ENCODE measurements at places on chromosomes 3 and 15. TPM values are rescaled to one million over a fixed set of nuclear protein-coding genes. Genes with fewer than 3 reads are reported as not detected.

Gene CSPG4
- 1.2 TPM for total RNA-seq

Gene SLC51A
- not detected for total RNA-seq

Gene ISG20
- 17.2 TPM for total RNA-seq

Gene DRD3
- not detected for total RNA-seq

Gene CPNE4
- total RNA-seq = not detected

Gene MOBP
- not detected for total RNA-seq

Data from epithelial cell of umbilical artery (primary cell).